Kasumi-1 (cell line): ENCODE measurements at places on chromosomes 12 and 14.

GRCh38 chr14:34713681-34714319 is 593 bp downstream of the CFL2 start:
- DNase-seq = peak; percentile 33

GRCh38 chr12:129440278-129440677 is 463.5 kb downstream of the TMEM132D start:
- no peak for DNase-seq

DNA sequence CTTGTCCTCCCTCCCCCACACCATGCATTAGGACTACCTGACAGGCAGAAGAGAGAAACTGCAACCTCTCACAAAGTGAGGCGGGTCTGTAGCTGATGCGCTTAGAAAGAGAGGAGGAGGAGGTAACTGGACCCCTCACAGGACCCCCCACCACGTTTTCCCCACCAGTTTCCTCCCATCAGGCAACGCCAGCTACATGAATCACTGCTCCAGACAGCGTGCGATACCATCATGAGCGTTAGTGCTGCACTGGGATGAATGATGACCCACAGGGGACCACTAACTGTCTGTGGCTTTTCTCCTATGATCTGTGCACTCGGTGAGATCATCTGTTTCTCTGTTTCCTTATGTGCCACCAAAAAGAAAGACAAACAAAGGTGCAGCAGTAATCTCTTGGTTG is 77.7 kb downstream of the KCNK10 start:
- DNase-seq = no peak

- DNase-seq = no peak
Measured at GRCh38 chr12:4145990-4146859, 127.3 kb upstream of the CCND2 start.

DNA sequence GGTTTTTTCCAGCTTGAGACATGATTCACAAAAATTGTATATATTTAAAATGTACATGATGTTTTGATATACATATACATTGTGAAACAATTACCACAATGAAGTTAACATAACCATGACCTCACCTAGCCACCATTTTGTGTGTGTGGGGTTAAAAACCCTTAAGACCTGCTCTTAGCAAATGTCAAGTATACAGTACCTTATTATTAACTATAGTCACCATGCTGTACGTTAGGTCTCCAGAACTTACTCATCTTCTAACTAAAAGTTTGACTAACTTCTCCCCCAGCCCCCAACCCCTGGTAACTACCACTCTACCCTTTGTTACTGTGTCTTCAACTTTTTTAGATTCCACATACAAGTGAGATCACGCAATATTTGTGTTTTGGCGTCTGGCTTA is 52.6 kb downstream of the EIF2S3B start:
- no peak for DNase-seq

DNA sequence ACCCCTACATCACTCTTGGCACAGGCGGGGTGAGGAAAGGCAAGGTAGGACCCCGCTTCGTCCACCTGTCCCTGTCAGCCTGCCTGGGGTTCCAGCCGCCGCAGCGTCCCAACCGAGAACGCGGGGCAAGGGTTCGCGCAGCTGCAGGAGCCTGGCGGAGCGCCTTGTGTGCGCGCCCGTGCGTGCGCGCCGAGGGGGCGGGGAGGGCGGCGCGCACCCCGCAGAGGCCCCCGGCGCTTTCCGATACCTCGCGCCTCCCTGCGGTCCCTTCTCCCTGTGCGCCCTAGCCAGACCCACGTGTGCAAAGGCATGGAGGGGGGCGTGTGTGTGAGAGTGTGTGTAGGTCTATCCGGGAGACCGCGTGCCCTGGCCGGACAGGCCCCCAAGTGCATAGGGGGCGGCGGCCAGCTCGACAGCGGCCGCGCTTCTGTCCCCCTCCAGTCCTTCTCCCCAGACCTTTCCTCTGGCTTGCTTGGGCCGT is 122.4 kb downstream of the TSPAN9 start:
- DNase-seq = peak; percentile 1

DNA sequence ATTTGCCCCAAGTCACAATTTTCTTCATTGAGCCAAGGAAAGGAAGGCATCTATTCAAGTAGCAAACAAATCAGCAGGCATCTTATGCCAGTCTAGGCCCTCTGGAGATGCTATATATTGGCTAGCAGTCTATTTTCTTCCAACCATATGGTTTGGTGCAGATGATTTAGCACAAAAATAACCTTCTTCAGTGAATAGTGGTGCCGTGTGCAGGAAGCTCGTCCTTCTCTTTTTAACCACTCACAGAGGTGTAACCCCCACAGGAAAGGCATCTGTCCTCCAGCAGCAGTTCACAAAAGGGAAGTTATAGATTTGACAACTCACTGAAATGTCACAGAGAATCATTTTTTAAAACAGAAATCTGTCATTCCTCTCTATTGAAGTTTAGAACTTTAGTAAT is 445.7 kb upstream of the SYT1 start:
- peak; percentile 98 for DNase-seq

DNA sequence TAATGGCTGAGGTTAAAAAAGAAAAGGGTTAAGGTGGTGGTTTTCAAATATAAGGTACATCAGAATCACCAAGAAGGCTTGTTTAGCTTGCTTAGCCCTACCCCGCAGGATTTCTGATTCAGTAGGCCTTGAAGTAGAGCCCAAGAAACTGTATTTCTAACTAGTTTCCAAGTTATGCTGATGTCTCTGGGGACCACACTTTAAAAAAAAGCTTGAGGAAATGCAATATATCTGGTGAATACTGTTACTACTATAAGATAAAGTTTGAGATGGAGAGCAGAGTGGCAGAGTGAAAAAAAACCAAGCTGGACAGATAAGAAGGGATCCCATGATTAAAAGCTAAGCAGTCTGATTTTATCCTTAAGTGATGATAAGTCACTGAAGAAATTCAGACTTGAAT is 18.3 kb upstream of the GXYLT1 start:
- DNase-seq = no peak

DNA sequence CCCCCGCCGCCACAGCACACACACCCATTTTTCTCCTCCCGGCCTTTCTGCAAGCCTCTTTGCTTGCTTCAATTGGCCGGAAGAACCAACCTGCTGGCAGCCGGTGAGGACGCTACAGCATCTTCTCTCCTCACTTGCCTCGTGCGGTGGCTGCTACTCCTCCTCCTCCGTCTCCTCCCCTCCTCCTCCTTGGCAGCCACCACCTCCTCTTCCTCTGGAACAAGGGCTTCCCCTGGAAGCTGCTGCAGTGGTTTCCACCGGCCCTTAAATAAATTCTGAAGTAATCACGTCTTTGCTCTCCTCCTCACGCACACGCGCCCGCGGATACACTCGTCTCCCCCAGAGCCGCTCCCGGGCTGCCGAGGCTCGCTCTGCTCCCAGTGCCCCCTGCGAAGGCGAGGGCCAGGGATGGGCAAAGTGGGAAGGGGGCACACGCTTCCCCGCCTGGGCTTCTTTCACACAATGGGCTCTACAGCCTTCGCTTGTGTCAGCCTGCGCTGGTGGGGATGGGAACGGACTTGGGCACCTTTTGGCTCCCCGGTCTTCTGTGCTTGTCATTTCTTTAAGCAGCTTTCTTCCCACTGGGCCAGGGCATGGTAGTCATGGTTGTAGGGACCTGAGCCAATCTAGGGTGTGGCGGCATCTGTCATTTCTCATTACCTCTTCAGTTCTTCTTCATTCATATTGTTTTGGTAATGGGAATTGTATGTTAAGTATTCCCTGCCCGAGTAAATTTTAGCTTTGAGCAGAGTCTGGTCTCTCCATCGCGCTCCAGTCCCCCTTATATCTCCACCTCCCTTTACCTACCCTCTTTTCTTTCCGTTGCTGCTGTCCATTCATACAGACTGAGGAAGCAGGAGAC is at the start of gene PPFIA2:
Gene PPFIA2 (minus strand): TSS at position 161 of the 862 bp plus-strand sequence.
- DNase-seq = no peak
